ENCODE measurements at places on chromosomes 2 and 18.

DNA sequence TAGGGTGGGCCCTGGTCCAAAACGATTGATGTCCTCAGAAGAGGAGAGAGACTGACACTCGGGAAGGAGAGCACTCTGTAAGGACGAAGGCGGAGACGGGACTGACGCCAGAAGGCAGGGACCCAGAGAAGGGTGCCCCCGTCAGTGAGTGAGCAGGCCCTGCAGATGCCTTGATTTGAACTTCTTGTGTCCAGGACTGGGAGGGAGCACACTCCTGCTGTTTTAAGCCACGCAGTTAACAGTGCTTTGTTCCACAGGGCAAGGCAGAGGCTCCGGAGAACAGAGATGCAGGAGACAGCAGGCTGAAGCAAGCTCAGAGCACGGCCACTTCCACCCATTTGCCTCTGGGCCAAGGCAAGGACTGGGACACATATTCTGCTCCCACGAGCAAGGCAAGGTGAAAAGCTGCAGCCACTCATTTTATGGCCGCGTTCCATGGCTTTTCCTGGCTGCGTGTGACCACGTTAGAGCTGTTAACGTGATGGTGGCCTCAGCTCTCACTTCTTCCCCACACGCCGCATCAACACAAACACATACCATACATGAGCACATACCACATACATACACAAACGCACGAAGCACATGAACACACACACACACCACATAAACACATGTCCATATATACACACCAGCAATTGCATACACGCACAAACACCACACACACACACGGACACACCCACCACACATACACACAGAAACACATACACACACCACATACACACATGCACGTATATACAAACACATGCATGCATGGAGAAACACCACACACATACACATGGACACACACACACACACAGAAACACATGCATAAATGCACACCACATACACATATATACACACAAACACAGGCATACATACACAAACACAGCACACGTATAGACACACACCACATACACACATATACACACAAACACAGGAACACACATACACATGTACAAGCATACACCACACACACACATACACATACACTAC is 521.0 kb upstream of the MYT1L start:
- no peak for DNase-seq

GRCh38 chr2:176364273-176364977 is 95.2 kb downstream of the MTX2 start:
- no peak for DNase-seq

DNA sequence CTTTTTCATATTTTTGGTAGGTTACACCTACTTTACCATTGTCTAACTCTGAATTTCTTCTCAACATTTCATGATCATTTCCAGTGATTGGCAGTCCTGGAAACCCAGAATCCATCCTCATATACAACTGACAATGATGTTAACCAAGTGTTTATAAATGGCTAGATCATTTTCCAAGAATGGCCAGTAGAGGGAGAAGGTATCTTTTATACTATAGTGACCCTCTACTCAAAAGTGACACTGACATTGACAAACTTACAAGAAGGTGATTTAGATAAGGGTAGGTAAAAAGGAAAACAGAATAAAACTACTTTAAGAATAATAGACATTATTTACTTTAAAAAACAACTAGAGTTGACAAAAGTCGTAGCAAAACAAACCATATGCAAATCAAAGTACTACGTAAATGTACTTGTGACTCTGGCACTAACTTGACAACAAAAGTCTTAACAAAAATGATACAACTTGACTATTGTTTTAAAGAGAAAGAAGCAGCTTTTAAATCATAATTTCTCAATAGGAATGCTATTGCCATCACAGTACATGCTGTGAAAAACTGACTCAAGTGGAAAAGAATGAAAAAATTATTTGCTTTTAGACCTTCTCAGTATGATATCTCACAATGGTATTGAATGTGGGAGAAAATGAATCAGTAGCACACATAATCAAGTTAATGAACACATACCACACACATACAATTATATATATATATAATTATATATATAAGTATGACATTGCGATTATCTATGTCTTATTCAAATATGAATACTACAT is 76.6 kb upstream of the GRB14 start:
- no peak for DNase-seq

- peak; percentile 6 for DNase-seq
Observed at GRCh38 chr18:72762515-72763122, 105.2 kb downstream of the NETO1 start.

DNA sequence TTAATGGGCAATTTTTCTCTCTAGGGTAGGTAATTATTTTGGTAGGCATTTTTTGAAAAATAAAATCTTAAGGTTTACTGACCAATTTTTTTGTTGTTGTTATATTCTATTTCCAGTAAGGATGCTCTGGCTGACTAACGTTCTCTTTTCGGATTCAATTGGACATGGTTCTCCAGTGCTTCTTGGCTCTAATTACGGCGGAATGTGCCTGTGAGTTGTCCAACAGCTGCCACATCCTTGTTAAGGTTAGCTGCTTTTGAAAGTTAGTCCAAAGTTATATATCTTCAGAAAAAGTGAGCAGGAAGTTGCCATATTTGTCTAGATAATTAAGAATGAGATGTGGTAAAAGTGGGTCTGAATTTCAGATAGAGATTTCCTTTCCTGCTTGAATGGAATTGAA is 45.8 kb upstream of the SMIM21 start:
- no peak for DNase-seq

DNA sequence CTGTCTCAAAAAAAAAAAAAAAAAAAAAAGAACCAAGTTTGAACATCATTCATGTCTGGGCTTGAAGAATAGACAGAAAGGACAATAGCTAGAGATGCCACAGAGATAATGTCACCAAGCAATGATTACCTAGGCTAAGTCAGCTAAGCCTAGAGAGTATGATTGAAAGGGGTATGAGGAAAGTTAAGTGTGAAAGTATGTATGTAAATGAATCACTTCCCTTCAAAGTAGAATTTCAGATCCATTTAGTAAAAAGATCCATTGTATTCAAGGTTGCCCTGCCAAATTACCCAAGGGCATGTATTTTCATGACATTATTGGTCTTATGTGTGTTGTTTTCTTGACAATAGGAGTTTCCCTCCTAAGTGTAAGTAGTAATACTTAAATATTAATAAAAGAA is 34.1 kb upstream of the SLC39A10 start:
- DNase-seq, result no peak

DNA sequence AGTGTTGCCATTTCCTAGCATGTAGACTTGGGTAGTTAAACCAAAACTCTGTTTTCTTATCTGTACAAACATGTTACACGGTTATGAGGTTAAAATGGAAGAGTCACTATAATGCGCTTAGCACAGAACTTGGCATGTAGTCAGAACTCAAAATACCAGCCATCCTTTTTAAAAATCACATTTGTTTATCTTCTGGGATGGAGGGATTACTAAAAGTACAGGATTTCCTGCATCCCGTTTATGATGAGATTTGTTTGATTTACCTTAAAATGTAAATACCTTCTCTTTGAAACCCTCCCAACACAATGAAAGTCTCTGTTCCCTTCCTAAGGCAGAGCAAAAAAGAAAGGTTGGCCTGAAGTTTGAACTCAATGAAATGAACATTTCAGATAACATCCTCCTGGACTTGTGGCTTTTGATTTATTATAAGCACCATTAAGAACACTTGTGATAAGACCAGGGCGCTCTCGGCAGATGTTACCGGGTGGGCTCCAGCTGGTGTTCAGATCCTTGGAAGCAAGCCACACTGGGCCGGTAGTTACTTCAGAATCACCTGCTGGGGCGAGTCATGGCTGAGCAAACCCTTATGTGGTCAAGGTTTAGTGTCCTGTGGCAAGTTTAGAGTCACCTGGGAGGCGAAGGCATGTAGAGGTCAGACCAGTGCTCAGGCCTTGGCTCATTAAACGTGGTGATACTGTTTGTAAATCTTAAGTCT is 105.7 kb downstream of the MGAT5 start:
- peak; percentile 54 for DNase-seq

DNA sequence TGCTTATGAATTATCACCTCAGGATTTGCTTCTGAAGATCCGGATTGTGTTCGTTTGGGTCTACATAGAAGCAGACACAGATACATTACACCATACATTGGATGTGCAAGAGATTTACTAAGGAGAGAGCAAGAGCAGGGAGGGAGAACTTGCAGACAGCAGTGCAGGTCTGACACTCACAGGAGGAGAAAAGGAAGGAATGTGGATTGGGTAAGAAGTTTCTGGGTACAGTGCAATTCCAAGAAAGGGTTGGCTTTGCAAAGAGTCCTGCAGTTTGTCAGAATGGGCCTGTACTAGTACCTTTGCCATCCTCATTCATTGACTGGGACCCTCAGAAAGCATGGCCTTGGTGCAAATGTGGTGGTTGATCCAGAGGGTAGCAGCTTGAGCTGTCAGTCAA is 4.8 kb upstream of the THOC1 start:
- no peak for DNase-seq

DNA sequence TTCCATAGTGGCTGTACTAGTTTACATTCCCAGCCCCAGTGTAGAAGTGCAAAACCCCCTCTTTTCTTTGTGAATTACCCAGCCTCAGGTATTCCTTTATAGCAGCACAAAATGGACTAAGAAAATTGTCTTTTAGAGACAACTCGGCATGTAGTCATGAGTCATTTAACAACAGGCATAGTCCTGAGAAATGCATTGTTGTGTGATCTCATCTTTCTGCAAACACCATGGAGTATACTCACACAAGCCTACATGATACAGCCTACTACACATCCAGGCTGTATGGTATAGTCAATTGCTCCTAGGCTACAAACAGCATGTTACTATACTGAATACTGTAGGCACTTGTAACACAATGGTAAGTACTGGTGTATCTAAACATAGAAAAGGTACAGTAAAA is 44.4 kb upstream of the MBP start:
- no peak for DNase-seq

- no peak for DNase-seq
Observed at GRCh38 chr2:9269695-9270360, 63.2 kb downstream of the ASAP2 start.

GRCh38 chr2:130720036-130720435 is 8.8 kb upstream of the GPR148 start:
- no peak for DNase-seq

Measured in mucosa of descending colon (tissue), 3 donors.